ENCODE measurements at places on chromosomes 1 and 21.

GRCh38 chr1:84973498-84974334 lies 23.2 kb downstream of the MCOLN2 start:
- DNase-seq: no peak

- DNase-seq: no peak
Observed at GRCh38 chr1:47871799-47872353, 125.3 kb downstream of the TRABD2B start.

DNA sequence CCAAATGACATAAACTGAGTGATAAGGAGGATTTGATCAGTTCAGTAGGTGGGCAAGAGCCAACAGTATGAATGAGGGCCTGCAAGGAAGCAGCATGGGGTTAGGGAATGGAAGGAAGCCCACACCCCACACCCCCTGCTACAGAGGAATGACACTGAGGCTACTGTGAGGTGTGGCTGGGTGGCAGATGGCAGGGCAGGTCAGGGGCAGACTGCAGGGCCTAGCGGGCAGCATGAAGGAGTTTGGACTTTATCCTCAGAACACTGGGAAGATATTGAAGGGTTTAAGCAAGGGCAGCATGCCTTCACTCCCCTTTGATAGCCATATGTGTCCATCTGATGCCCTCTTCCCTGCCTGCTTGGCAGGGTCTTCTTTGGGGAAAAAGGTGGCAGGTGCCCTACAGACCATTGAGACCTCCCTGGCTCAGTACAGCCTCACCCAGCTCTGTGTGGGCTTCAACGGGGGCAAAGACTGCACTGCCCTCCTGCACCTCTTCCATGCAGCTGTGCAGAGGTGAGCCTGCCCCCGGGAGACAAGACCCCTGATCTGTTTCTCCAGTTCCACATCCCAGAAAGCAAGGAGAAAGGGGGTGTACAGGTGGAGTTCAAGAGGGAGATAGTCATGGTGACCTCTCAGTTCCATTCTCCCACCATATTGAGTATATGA lies 4.1 kb upstream of the LENEP start:
- DNase-seq: no peak

GRCh38 chr1:41999884-42000283 lies 81.2 kb upstream of the HIVEP3 start:
- no peak for DNase-seq

DNA sequence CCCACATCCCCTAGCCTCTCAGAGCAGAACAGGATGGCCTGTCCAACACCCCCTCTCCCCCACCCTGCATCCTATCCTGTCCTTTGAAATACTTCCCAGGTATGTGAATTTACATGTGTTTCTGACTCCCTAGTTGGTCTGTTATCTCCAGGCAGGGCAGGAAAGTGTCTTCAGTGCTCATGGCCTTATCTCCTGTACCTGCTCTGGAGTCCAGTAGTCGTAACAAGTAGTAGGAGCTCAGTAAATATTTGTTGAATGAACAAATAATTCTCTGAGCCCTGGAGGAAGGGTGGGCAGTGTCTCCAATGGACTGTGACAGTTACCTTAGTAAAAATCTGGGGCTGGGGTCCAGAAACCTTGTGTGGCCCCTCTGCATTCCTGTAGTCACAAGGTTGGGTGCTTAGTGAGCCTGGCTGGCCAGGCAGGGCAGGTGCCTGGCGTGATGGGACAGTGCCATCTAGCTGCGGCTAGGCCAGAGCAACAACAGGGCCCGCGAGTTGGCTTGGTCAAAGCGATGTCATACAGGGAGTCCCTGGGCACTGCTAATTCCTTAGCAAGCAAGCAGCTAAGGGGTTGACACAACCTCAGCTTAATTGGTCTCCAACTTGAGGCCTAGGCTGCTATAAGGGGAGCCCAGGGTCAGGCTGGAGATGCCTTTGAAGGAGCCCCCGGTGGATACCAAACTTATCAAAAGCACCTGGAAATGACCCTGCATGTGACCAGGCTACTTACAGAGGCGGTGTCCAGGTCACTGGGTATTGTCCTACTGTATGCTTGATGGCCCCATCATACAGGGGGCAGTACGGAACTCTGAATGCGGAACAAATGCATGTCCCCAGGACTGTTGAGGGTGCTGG lies 89.0 kb upstream of the PPM1J start:
- peak; percentile 74 for DNase-seq

- no peak for DNase-seq
Observed at GRCh38 chr1:165222580-165222979, 133.9 kb downstream of the LMX1A start.

- no peak for DNase-seq
Observed at GRCh38 chr1:29379443-29380073, 143.2 kb downstream of the PTPRU start.

DNA sequence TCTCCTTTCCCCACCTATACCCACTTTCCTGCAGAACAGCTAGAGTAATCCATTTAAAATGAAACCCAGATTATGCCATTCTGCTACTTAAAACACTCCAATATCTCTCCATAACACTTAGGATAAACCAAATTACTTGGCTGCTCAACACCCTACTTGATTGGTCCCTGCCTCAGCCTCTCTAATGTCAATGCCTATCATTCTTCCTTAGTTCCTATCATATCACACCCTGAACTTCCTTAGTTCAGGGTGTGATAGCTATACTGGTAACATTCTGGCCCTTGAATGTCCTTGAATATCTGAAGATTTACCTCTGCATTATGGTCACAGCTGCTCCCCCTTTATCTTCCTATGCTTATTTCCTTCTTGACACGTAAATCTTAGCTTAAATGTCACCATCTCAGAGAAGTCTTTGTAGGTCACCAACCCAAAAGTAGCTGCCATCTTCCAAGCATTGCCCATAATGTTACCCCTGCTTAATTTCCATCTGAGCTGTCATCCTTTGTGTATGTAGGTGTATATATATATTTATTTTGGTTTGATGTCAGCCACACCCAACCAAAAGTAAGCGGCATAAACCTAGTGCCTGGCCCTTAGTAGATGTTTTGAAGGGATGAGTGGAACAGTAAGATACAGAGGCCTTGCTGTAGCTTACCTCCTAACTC lies 379.8 kb downstream of the PTPRC start:
- DNase-seq: no peak

DNA sequence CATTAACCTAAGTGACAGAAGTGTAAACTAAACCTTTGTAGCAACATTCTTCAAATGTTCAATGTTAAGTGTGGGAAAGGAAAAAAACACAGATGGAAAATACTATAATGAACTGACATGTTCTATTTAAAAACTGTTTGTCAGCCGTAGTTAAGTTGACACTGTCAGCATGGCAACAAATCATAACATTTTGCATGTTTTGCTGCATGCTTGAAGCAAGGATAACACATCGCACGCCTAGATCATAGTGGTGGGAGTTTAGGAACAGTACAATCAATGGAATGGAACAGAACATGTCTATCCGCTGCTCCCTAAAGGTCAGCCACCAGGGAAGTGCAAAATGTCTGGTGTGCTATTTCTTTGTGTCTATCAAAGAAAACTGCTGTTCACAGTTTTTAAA lies 62.5 kb upstream of the ESRRG start:
- DNase-seq: no peak

DNA sequence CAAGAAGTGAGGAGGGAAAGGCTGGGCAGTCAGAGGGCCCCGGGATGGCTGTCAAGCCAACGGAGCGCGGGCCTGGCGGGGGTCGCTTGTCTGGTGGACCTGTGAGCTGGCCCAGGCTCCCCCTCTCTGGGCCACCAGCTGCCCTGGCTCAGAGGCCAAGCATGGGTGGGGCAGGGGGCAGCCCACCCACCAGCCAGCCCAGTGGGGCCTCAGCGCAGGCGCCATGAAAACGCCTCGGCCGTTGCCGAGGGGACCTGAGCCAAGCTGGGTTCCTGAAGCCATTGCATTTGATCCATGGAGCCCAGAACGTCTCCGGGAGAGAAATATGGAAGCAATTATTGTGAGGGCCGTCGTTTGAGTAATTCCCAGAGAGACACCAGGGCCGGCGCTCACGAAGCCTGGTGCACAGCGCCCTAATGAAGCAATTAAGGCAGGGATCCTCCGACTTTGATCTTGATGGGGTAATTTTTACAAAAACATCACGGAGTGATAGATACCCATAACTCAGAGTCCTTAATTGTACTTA lies 90.5 kb upstream of the TTC34 start:
- no peak for DNase-seq

DNA sequence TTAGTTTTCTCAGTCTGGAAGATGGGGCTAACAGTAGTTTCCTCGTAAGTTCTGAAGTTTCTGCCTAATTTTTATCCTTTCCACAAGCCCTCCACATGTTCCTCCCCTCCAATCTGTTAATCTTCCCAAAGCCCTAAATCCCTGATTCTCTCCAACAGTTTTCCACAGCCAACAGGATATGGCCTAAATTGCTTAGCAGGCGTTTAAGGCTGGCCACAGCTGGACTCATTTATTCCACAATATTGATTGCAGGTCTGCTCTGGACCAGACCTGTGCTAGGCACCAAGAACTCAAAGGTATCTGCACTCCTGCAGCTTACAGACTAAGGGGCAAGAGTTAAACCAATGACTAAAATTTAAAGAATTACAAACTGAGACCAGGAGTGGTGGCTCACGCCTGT lies 3.9 kb downstream of the SLC6A9 start:
- no peak for DNase-seq

- no peak for DNase-seq
Observed at GRCh38 chr1:116993286-116993685, 8.3 kb upstream of the CD101 start.

DNA sequence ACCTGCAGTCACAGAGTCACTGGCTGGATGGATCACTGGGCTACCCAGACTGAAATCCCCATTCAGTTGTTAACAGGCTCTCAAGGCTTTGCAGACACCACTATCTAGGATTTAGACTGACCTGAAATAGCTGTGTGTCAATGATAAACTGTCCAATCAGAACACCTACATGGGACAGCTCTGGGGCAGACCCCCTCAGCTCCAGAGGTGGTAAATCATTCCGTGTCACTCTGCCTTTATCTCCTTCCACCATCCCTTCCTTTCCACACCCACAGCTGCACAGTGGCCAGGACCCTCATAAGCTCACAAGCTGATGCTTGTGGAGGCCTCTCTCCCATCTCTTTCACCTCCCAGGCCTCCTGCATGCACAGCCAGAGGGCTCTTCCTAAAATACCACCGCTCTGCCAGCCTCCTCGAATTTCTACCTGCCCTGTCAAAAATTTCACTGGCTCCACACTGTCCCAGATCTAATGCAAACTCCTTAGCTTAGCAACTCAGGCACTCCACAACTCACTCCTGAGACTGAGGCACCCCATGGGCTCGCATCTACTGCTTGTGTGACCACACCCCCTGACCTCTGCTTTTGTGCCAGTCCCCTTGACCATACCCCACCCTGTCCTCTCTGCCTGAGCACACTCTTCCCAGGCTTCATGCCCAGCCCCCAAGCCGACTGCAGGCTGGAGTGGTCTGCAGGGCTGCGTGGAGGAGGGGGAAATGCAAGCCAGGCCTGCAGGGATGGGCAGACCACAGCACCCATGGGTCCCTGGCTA lies 5.8 kb downstream of the CAPZB start:
- DNase-seq: no peak

- DNase-seq: no peak
Observed at GRCh38 chr1:25427696-25428095, 3.0 kb upstream of the MACO1 start.

DNA sequence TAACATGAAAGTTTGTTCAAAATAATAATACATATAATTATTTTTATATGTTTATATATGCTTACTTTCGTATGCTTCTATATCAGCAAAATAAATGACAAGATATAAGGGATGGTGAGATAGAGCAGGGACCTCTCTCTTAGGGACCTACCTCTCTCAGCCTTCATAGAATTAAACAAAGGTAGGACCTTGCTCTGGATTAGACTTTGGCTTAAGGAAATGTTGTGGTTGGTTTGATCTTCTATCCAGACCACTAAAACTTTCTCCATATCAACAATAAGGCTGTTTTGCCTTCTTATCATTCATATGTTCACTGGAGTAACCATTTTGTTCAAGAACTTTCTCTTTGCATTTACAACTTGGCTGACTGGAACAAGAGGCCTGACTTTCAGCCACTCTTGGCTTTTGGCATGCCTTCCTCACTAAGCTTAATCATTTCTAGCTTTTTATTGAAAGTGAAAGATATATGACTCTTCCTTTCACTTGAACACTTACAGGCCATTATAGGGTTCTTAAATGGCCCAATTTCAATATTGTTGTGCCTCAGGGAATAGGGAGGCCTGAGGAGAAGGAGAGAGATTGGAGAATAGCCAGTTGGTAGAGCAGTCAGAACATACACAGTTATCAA lies 14.4 kb downstream of the FRRS1 start:
- peak; percentile 23 for DNase-seq

DNA sequence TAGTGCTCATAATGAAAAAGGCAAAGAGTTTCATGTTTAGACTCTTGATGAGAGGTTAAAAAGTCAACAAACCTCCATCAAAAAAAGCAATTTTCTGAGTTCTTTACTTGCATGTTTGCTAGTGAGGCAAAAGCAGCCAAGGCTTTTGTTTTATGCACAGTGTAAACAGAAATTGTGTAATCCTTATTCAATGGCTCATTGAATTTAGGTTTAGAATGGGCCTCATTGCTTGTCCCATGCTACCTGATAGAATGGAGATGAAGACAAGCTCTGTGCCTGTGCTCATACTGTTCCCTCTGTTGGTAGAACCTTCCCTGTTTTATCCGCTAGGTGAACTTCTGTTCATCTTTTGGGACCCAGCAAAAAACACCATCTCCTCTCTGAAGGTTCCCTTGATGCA lies 10.0 kb upstream of the LRRC8D start:
- DNase-seq: no peak

- no peak for DNase-seq
Observed at GRCh38 chr1:220497220-220497947, 30.6 kb upstream of the MARK1 start.

DNA sequence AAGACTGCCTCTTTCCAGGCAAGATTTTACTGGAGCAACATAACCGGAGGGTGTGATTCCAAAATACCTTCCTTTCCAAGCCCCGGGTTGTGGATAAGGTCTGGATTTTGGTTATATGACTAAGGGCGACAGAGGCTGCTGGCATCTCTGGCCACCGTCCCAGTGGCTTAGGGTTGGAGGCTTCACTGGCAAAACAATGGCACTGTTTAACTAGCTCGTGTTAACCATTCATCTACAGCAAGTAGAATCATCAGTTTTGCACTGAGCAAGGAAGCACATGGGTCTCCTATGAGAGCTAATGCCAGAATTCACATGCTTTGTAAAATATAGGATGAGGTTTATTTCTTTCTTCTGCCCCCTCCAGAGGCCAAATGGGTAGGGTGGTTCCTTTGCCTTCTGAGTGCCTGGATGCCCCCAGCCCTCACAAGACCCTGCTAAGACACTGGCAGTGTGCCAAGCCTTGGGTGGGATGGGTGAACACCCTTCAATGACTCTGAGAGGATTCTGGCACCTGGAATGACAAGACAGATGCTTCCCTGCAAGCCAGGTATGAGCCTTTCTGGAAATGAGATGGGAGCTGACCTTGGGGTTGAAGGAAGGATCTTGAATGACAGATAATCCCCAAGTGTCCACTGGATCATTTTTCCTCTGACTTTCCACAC lies 36.8 kb downstream of the DHCR24 start:
- no peak for DNase-seq

DNA sequence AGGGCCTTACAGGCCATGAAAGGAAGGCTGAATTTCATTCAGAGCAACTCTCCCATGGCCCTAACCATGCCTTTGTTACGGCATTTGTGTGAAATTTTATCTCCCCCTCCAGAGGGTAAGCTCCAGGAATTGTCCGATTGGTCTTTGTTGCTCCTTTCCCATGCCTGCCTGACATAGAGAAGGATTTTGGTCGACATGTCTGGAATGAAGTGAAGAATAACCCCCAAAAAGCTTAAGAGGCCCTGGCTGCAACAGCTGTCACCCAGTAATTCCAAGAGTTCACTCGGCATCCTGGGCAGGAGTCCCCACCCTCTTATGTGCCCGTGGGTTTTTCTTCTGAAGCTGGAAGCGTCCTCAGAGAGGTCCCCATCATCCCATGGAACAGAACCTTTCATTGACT lies 20.6 kb downstream of the CDA start:
- no peak for DNase-seq

GRCh38 chr1:2070016-2070415 lies 19.8 kb downstream of the PRKCZ start:
- no peak for DNase-seq

All from GM20000 (cell line).